NCI-H2029 (cell line): ENCODE measurements at places on chromosomes 3 and 15.

DNA sequence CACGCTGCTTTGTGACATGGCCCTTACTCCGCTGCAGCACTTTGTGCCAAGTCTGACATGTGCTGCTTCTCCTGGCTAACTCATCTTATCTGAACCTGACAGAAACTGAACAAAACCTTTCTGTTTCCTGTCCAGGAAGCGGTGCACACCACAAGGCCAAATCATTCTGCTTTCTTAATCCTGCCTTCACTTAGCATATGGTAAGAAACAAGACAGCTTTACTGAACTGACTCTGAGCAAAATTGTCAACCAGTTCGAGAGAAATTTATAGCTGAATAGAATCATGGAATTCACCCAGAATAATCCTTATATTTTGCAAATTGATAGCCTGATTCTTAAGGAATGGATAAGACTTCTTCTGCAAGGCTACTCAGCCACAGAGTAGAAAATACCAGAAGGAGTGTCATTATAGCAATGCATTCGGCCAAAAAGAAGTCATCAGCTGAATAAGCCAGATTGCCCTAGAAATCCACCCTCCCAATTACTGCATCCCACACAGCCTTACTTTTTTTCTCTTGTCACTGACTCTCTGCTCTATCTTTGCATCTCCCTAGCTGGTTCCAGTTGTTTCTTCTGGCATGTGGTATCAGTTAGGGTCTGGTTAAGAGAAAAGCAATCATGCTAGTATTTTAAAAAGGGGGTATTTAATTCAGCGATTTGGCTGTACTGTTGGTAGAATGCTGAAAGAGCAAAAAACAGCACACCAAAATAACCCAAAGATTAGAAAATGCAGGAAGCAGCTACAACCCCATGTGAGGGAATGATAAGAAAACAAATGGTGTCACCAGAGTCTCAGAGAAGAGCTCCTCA, 41.6 kb upstream of the STRIT1 start:
- DNase-seq: no peak

- no peak for DNase-seq
Observed at GRCh38 chr15:54571576-54571975, 593.3 kb downstream of the UNC13C start.

DNA sequence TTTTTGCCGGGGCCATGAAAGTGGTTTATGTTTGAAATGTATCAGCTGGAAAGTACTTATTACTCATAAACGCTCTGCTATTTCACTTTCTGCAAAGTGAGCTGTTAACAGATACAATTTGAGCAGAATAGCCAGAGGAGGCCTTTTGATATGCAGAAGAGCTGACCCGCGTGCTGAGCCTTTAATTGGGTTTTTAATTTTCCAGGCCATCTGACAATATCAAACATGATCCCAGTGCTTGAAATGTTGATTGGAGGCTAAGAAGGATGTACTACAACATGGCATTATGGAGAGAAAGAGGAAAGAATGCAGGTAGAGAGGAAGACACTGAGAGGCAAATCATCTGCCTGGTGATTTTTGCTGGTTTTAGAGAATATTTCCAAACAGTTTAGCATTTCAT, 261.3 kb upstream of the MEIS2 start:
- DNase-seq: no peak

DNA sequence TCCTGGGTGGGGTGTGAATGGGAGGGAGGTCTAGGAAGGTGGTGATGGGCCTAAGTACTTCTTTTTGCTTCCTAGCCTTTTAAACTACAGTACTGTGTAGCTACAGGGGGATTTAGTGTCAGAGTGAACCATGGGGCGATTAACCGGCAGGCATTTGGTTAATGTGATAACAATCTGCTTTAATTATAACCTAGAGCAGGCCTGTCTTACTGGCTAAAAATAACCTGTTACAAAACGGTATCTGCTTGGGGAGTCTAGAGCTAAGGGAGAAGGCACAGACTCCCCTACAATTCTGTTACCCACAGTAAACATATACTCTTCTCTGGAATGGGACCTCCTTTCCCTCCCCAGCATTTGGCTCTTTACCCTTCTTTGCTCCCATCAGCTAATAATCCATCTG, 85.4 kb downstream of the RBPMS2 start:
- DNase-seq: no peak

- no peak for DNase-seq
Observed at GRCh38 chr15:92582206-92582605, 73.4 kb downstream of the FAM174B start.

GRCh38 chr3:81249540-81250029, 511.9 kb downstream of the GBE1 start:
- DNase-seq: peak; percentile 13

GRCh38 chr15:75713338-75713895, 769 bp upstream of the CSPG4 start:
- DNase-seq: peak; percentile 38

- no peak for DNase-seq
Observed at GRCh38 chr3:56547486-56547885, 9.5 kb upstream of the CCDC66 start.

DNA sequence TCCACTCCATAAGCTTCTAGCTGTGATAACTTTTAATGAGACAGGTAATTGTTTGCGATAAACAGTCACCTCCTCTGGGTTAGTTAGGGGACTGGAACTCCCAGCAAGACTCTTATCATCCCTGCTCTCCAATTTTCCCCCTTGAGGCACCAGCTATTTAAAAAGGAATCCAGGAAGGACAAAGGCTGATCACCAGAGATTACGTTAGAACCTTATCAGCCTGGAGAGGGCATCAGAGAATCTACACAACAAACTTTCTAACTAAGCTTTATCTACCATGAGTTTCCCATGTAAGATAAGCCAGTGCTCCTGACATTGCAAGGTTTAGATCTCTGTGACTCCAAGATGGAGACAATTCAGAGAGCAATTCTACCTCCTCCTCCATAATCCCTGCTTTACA, 31.3 kb downstream of the GPR176 start:
- DNase-seq: no peak

- DNase-seq: peak; percentile 58
Observed at GRCh38 chr3:141477224-141477623, 9.6 kb upstream of the RASA2 start.

- no peak for DNase-seq
Observed at GRCh38 chr3:123112232-123112631, 45.4 kb downstream of the PDIA5 start.

DNA sequence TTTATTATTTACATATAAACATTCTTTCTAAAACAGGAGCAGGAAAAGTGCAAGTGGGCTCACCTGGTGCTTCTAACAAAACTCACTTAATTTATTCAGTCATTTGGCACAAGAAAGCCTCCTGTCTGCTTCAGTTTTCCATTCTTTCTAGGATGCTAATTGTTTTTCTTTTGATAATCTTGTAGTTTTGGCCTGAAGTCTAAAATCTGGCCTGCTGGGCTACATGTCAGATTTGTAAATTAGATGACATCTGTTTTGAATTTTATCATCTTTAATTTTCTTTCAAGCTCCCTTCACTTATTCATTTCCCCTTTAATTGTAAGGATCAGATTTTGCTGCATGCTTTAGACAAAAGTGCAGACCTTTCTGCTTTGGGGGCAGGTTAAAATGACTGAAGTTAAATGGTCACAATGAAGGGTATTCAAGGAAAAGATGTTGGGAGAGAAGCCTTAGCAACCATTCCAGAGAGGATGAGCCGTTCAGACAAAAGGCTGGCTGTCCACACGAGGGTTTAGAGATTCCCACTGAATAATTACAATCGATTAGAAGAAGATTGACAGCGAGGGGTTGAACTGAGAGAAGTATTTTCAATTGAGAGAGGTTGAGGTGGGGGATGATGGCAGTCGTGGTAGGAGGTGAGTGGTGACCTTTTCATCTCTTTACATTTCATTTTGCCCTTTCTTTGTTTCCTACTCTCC, 59.9 kb upstream of the PTX3 start:
- DNase-seq: no peak
